Amygdala (tissue), 56 donors: ENCODE measurements at places on chromosomes 6 and 20.
A peak's percentile ranks its signal among the peaks of the same experiment; 100 is the strongest.

DNA sequence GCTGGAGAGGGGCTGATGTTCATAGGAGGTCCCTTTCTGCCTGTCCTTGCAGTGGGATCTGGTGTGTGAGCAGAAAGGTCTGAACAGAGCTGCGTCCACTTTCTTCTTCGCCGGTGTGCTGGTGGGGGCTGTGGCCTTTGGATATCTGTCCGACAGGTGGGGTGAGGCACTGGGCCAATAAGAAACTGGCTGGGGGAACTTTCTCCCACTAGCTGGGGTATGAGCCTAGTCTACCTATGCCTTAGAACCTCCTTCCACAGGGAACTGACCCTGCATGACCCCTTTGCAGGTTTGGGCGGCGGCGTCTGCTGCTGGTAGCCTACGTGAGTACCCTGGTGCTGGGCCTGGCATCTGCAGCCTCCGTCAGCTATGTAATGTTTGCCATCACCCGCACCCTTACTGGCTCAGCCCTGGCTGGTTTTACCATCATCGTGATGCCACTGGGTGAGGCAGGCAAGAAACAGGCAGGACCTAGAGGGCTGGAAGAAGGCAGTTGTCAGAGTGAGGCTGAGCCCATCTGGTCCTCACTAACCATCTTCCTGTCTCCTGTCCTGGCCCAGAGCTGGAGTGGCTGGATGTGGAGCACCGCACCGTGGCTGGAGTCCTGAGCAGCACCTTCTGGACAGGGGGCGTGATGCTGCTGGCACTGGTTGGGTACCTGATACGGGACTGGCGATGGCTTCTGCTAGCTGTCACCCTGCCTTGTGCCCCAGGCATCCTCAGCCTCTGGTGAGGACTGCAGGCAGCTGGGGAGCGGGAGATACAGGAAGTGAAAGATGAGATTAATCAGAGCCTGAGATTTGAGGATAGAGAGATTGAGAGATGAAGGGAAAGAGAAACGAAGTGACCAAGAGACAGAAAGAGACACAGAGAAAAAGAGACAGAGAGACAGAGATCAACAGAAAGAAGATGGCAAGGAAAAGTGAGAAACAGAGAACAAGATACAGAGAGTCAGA is 1.6 kb downstream of the SLC22A7 start:
- DNase-seq, result no peak

DNA sequence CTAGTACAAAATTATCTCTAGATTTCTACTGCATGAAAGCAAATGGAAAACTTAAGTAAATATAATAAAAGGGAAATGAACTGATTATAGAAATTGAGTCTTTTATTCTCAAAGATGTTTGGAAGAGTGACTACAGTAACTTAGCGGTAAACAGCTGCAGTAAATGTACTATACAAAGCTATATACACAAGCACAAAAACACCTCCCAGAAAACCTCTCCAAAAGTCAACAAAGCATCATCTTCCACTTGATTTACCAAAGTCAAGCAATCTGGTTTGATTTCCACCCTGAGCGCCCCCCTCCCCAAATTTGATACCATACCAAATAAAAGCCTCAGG is 142.1 kb upstream of the SHLD1 start:
- DNase-seq, result no peak

GRCh38 chr20:38651154-38651553 is 49.5 kb downstream of the ARHGAP40 start:
- no peak for DNase-seq

DNA sequence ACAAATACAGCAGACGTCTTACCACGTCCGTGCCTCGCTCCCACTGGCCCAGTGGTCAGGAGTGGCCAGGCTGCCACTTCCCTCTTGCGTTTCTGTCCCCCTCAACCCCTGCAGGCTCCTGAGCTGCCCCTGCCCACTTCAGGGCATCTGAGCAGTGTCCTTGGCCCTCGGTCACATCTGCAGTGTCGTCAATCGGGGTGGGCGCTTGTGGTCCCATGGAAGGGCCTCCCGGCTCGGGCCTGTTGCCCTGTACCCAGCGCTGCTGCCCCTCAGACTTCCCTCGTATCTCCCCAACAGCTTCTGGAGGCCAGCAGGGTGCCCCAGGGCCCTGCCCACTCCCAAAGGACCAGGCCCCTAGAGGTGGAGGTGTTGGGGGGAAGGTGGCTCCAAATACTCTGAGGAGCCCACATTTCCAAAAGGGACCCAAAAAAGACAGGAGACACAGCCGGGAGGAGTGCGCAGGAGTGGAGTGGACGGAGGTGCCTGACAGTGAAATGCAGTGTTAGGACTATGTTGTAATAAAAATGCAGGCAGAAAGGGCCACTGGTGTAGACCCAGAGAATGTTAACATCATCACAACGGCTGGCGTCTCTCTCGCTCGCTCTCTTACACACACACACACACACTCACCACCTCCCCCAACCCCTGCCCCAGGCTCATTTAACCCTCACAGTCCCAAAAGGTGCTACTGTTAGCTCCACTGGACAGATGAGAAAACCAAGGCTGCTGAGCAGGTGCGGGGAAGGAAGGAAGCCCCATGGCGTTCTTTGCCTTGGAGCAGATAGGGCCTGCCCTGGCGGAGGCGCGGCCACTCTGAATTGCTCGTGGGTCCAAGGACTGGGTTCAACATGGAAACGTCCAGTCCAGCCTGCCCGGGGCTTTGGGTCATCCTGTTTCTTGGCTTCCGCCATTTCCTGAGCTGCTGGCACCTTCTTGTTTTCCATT is 343.9 kb downstream of the ZFAND3 start:
- no peak for DNase-seq

DNA sequence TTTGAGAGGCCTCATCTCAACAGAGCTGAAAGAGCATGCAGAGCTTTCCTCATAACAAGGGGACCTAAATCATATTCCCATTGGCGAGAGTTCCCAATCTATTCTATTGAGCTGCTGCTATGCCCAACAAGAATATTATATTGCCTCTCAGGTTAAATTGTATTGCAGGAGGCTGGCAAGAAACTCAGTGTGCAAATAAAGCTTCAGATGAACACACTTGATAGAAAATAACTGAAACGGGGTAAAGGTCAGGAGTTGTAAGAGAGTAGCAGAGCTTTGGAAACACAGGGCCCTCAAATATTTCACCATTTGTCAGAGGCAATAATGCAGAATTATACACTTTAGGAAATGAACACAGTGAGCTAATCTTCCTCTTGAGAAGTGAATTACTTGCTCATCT is 364.3 kb upstream of the SPTLC3 start:
- no peak for DNase-seq

GRCh38 chr20:36775826-36776225 is 2.3 kb upstream of the DSN1 start:
- DNase-seq, result no peak

DNA sequence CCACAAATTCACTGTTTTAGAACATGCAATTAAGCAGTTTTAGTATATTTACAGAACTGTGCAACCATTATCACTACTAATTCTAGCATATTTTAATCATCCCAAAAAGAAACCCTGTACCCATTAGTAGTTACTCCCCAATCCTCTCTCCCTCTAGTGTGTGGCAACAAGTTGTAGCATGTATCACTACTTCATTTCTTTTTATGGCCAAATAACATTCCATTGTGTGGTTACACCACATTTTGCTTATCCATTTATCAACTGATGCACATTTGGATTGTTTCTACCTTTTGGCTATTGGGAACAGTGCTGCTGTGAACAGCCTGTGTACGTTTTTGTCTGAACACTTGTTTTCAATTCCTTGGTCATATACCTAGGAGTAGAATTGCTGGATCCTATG is 31.5 kb upstream of the FKBP1A start:
- DNase-seq, result no peak

DNA sequence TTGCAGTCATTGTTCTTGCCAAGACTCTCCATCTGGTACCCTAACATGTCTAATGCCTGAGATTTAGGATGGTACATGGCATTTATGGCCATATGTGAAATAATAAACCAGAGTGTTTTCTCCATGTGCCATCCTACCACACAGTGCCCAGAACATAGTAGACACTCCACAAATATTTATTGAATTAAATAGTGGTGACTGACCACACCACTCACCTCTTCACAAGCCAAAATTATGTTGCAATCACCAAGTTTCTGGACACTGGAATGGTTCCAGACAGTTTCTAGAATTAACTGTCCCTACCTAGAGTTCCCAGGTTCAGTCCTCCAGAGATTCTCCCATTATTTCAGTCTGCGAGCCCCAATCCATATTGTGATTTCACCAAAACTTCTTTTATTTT is 427.3 kb downstream of the KIF16B start:
- DNase-seq, result no peak

GRCh38 chr6:124080483-124080882 is 276.8 kb downstream of the NKAIN2 start:
- no peak for DNase-seq

- no peak for DNase-seq
These were observed 66.5 kb downstream of the STK4 start for GRCh38 chr20:45032781-45033180.

GRCh38 chr6:52409499-52409898 is 10.6 kb upstream of the EFHC1 start:
- no peak for DNase-seq

DNA sequence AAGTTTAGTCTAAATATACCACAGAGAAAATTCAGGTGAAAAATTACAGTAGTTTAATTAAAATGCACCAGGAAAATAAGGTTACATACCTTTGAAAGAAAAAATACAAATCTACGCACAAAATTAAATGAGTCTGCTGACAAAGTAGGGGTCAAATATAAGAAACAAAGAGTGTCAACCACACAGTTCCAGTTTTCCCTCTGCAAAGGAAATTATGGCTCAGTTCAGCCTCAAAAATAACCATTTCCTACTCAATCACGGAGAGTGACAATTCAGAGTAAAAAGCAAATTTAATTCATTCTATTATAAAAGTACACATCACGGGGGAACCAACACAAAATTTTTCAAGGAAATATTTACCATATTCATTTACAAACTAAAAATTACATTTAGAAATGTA is 124.8 kb downstream of the PTPRK start:
- no peak for DNase-seq

- DNase-seq, result no peak
These were observed 23.7 kb downstream of the RIOK1 start for GRCh38 chr6:7413151-7413823.

DNA sequence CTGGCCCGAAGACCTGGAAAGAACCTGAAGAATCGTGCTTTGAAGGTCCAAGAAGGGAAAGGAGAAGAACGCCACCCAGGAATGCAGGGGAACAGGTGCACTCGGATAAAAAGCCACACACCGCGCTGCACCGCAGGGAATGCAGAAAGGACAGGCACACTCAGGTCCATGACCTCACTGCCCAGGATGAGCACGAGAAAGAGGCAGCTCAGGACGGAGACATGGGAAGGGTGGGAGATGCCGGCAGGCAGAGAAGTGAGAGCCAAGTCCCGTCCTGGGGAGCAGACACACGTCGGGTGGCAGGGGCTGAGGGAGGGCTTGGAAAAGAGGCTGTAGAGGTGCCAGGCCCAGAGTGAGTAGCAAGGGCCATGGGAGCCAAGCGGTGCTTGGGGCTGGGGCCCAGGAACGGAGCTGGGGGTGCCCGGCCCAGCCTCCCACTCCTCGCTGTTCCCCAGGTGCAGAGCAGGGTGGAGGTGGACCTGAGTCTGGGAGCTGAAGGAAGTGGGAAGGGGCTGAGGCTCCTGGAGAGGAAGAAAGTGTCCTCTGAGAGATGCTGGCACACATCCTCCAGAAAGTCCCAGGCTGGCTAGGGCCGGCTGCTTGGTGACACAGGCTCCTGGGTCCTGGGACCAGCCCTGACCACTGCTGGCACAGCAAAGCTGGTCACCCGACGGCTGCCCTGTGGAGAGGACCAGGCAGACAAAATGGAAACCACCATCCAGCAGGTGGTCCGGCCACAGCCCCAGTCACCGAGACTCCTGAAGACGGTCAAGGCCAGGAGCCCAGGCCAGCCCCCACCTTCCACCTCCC is 91.3 kb downstream of the PSMB1 start:
- no peak for DNase-seq

DNA sequence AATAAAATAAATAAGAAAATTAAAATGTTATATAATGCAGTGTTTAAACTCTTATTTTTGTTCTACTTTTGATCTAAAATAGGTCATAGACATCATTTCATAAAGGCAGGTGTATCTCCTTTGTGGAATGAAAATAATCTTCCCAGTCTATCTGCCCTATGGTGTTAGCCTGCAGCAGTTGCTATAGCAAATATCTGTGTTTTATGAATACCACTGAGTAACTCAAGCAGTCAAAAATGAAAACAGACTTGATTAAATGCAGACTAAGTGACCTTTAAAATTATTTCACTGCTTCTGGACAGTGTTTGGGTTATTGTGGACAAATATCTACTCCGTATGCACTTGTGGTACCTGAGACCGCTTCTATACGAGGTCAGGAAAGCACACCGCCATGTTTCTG is 11.8 kb downstream of the HTR1B start:
- no peak for DNase-seq

DNA sequence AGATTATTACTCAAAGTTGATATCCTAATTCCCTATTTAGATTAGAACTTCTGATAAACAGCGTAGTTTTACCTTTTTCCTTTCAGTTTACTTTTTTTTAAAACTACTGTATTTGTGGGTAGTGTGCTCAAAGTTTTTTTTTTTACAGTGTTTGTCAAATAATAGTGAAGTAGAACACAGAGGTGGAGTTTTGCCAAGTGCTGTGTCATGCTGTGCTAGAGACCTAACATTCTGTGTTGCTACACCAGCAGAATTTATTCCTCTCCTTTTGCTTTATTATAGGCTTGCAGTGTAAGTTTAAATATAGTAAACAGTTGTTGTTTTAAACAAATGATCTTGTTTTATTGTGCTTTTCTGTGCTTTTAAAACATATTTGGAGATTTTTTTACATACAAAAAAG is 125.4 kb downstream of the HIVEP1 start:
- DNase-seq, result peak; percentile 20

DNA sequence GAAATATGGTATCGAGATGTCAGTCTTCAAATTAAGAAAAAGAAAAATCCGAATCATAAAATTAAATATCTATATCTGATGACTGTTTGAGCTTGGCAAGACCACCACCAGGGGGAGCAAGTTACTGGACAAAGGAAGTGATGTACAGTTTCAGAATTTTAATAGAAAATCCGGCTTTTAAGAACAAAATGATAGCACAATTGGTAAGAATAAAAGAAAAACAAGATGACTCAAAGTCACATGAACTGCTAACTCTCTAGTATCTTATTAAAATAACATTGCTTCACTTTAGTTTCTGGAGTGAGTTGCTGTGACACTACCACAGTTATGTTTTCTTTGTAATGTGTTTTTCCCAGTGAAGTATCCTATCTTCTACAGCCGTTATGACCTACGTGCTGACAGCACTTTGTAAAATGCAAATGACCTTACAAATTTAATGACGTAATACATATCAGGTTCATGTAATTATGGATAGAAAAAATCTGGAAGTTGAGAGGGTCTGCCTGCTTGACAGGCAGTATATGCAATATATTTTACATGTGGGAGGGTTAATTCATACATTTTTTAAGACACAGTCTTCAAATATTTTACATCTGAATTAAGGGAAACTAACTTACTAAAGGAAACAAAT is 405.3 kb upstream of the HS3ST5 start:
- DNase-seq, result peak; percentile 8

- no peak for DNase-seq
These were observed 46.4 kb upstream of the ADTRP start for GRCh38 chr6:11824986-11825385.
